ENCODE measurements at places on chromosomes 4 and X. TPM values are rescaled to one million over a fixed set of nuclear protein-coding genes. Genes with fewer than 3 reads are reported as not detected.

GRCh38 chr4:47551682-47552081 is 66.6 kb downstream of the ATP10D start:
- no peak overlapping the region for H3K4me3 ChIP-seq
- no peaks in the 10 kb centered on the region for H3K27me3 ChIP-seq
- H3K36me3 ChIP-seq = peaks cover 12% of the 10 kb centered on the region

Gene RPL39
- total RNA-seq = 3,863 TPM

DNA sequence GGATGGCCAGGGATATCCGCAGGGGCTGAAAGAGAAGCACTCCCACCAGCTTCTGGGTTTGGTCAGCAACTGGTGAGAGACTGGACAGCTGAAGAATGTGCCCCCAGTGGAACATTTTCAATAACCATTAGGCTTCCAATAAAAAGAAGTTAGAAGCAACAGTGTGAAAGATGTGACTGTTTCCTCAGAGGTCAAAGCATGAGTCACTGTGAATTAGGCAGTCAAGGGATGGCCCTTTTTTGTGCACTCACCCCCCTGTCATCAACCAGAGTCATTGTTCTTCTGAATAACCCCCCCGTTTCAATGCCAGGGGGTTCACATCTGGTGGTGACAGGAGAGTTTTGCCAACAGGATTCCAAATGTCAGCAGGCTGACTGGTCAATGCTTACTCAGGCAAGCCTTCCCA is 74.6 kb upstream of the SH3RF1 start:
- H3K27ac ChIP-seq = no peak overlapping the region
- no peak for DNase-seq
- no peaks in the 10 kb centered on the region for H3K4me1 ChIP-seq
- H3K27me3 ChIP-seq = no peaks in the 10 kb centered on the region
- H3K36me3 ChIP-seq = no peaks in the 10 kb centered on the region

Gene TCEAL7
- total RNA-seq = not detected

Gene PARM1
- total RNA-seq = 0.21 TPM

DNA sequence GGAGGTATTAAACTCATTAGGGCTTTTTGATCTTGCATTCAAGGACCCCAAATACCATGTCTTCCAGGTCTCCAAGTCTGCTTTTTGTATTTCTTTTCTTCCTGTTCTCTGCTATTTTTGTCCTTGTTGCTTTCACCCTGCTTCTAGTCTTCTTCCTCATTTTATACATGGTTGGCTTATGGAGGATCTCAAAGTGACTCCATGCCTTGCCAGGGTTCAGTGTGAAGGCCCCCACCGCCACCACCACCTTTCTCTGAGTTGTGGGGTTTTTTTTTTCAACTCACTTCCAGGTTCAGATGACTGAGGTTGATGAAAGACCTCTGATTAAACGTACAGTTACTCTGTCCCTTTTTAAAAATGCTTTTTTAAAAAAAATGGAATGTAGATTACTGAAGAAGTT is 96.3 kb downstream of the MAML3 start:
- H3K4me1 ChIP-seq = peaks cover 66% of the 10 kb centered on the region
- H3K36me3 ChIP-seq = no peaks in the 10 kb centered on the region
- peak overlapping the region; percentile 54 for H3K27ac ChIP-seq

DNA sequence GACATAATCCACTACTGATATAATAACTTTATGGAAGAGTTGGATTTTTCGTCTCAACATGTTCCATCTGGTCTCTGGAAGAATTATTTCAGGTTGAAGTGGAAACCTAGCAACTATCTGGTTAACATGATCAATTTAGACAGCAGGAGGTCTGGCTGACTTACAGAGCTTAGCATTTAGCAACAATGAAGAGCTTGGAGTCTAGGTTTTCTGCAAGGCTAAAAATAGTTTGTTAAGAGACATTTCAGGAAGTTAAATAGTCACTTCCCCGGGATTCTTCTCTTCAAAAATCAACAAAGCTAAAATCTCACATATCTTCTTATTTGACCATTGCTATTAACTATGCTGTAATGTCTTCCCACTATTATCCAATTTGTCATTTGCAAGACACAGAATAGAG is 418.6 kb upstream of the DIPK2B start:
- no peaks in the 10 kb centered on the region for H3K4me1 ChIP-seq
- DNase-seq = no peak
- H3K27me3 ChIP-seq = no peaks in the 10 kb centered on the region
- H3K4me3 ChIP-seq = no peak overlapping the region
- no peak overlapping the region for H3K27ac ChIP-seq

- no peaks in the 10 kb centered on the region for H3K36me3 ChIP-seq
- H3K27ac ChIP-seq = peak overlapping the region; percentile 96
- H3K27me3 ChIP-seq = no peaks in the 10 kb centered on the region
- peak overlapping the region; percentile 80 for H3K4me3 ChIP-seq
- H3K4me1 ChIP-seq = peaks cover 70% of the 10 kb centered on the region
Observed at GRCh38 chrX:24480400-24480865, 15.3 kb downstream of the PDK3 start.

DNA sequence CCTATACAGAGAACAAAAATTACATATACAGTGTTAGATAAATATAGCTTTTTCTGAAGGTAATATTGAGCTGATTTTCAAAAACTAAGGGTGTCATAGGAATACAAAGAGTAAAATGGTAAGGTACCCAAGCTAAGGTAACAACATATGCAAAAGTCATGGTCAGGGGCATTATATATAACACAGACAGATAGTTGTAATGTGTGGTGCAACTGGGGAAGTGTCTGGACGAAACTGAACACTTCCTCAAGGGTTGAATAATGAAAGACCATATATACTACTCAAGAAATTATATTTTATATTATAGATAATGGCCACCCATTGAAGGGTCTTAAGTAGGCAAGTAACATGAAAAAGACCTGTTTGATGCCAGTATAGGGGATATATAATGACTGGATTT is 262.1 kb upstream of the CXXC4 start:
- H3K4me3 ChIP-seq = no peak overlapping the region
- H3K36me3 ChIP-seq = no peaks in the 10 kb centered on the region
- no peak overlapping the region for H3K27ac ChIP-seq

DNA sequence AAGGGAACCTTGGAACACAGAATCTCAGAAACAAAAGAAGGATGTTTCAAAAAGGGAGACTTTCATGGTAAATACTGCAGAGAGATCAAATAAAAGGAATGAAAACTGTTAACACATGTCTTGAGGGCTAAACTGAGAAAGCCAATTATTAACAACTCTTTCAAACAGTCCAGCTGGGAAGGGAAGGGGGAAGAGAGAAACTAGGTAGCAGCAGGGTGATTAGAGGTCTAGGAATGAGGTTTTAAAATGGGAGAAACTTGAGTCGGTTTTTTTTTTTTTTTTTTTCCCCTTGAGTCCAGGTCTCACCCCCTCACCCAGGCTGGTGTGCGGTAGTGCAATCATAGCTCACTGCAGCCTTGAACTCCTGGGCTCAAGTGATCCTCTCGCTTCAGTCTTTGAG is 4.3 kb downstream of the BCLAF3 start:
- no peak overlapping the region for H3K27ac ChIP-seq
- H3K4me1 ChIP-seq = peaks cover 27% of the 10 kb centered on the region
- H3K36me3 ChIP-seq = peaks cover 9% of the 10 kb centered on the region
- H3K4me3 ChIP-seq = no peak overlapping the region
- DNase-seq = no peak

- no peak overlapping the region for H3K27ac ChIP-seq
- DNase-seq = no peak
- no peaks in the 10 kb centered on the region for H3K27me3 ChIP-seq
- no peaks in the 10 kb centered on the region for H3K36me3 ChIP-seq
- H3K4me1 ChIP-seq = no peaks in the 10 kb centered on the region
- no peak overlapping the region for H3K4me3 ChIP-seq
Observed at GRCh38 chr4:133186210-133186609, 37.1 kb downstream of the PCDH10 start.

GRCh38 chr4:188955066-188955465 is 815.8 kb downstream of the TRIML1 start:
- no peaks in the 10 kb centered on the region for H3K36me3 ChIP-seq
- no peaks in the 10 kb centered on the region for H3K4me1 ChIP-seq
- no peak for DNase-seq
- no peak overlapping the region for H3K4me3 ChIP-seq
- no peaks in the 10 kb centered on the region for H3K27me3 ChIP-seq

Gene CXCL11
- not detected for total RNA-seq

DNA sequence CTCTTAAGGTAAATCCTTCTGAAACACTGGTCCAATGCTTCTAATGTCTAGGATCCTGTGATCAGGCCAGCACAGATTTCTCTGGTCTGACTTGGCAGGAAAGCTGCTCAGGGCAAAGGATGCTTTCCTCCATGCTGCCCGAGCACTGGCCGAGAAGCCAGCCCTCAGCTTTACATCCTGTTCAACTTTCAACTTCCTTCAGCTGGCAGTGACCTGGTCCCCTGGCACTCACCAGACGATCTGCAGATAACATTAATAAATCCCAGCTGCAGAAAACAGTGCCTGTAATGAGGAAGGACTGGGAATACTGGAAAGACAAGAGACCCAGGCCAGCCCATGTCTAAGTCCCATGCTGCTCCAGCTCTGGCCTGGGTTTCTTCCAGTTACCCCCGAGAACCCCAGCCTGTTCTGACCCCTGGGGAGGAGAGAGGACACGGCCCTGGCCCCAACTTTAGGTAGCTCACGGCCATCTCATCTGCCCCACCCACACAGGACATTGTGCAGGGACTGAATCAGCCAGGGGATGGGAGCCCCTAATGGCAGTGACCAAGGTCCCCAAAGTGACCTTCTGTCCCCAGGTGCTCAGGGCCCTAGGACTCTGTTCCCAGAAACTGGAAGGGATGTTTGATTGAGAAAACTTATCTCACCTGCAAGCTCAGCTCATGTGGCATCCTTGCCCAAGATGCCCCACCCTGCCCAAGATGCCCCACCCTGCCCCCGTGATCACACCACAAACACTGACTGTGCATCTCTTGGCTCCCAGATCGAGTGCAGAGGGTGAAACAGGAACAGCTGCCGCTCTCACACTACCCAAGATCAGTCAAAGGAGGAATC is 28.0 kb downstream of the JAKMIP1 start:
- H3K27me3 ChIP-seq = peaks cover 6% of the 10 kb centered on the region
- DNase-seq = no peak
- H3K27ac ChIP-seq = no peak overlapping the region

DNA sequence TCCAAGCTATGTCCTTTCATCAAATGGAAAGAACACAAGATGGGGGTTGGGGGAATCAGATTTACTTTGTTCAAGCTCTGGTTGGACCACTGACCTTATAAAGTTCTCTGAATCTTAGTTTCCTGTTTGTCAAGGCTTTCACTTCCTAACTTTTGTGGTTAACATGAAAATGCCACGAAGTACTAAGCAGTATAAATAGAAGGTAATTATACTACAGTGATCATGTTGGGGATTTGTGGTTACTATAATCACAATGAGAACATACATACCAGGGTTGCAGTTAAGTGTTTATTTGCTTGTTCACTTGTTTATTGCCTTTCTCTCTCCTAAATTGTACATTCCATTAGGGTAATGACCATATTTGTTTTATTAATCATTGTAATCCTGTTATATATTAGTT is 53.2 kb downstream of the SPRY1 start:
- peaks cover 21% of the 10 kb centered on the region for H3K4me1 ChIP-seq
- DNase-seq = no peak
- H3K36me3 ChIP-seq = no peaks in the 10 kb centered on the region

GRCh38 chr4:14091966-14092365 is 464.4 kb upstream of the BOD1L1 start:
- H3K36me3 ChIP-seq = no peaks in the 10 kb centered on the region
- H3K4me1 ChIP-seq = no peaks in the 10 kb centered on the region
- no peak overlapping the region for H3K4me3 ChIP-seq
- no peak overlapping the region for H3K27ac ChIP-seq
- no peaks in the 10 kb centered on the region for H3K27me3 ChIP-seq
- DNase-seq = no peak

Gene GAGE12J
- total RNA-seq = not detected

DNA sequence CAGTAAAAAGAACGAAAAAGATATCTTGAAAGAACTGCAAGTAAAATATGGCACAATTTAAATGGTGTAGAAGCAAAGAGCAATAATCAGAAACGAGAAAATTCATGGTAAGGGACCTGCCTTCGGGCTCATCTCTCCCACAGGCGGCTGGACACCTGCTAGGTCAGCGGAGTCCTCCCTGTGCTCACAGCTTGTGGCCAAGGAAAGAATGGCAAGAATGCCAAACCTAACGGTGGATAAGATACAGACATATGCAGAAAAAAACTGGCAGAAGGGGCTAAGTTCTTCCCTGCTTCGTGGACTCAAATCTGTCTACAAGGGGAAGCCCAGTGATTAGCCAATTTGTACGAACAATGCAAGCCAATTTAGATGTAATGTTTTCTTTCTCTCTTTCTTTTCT is 152.1 kb upstream of the VCX start:
- H3K4me3 ChIP-seq = no peak overlapping the region
- no peaks in the 10 kb centered on the region for H3K4me1 ChIP-seq
- H3K36me3 ChIP-seq = no peaks in the 10 kb centered on the region

DNA sequence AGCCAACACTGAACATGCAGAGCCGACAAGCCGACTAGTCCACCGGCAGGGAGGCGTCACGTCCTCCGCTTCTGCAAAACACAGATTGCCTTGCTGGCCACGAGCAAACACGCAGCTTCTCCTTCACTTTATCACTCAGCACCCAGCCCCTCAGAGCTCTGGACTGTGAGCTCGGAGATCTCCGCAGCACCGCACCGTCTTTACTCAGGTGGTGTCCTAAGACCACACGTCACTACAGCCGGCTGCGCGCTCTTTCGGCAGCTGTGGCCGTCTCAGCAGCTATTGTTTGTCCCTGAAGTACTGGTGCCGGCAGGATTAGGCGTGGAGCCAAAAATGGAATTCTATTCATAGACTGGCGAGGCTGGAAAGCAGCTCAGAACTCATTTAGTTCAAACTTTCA is 72.0 kb downstream of the FAT1 start:
- DNase-seq = no peak
- H3K4me1 ChIP-seq = no peaks in the 10 kb centered on the region
- H3K4me3 ChIP-seq = no peak overlapping the region

Gene CORIN
- 0.49 TPM for total RNA-seq

DNA sequence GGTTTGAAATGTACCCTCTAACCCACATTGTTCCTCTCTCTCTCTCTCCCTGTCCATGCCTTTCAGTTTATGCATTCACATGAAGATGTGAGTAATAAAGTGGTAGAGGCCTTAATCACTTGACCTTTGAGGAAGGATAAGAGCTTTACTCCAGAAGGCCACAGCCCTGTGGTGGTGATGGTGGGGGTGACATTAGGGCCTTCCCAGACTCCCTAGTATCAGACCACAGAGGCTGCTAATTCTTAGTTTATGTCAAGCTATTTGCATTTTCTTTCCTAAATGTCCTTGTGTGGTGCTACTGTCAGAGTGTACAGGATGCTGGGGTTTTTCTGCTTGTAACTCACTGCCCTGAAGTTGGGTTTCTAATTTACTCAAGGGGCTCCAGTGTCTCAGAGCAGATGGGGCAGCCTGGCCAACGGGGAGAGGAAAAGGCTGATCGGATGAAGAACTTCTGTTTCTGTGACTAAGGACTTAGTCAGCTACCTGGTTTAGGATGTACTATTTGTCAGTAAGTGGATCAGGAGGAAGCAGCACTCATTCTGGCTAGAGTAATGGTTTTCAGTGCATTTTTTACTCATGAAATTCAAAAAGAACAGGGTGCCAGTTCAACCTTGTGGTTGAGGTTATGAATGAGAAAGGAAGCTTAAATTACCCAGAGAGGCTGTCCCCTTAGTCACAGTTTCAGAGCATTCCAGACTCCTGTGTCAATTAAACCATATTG is 509.6 kb upstream of the DIPK2B start:
- no peak overlapping the region for H3K4me3 ChIP-seq
- no peaks in the 10 kb centered on the region for H3K27me3 ChIP-seq
- no peak overlapping the region for H3K27ac ChIP-seq

Gene ASMT
- not detected for total RNA-seq

GRCh38 chr4:39687014-39687413 is 10.9 kb upstream of the UBE2K start:
- no peaks in the 10 kb centered on the region for H3K27me3 ChIP-seq
- no peak overlapping the region for H3K4me3 ChIP-seq
- no peaks in the 10 kb centered on the region for H3K4me1 ChIP-seq
- H3K27ac ChIP-seq = no peak overlapping the region
- H3K36me3 ChIP-seq = no peaks in the 10 kb centered on the region

Measured in naive thymus-derived CD8-positive, alpha-beta T cell (primary cell).